ENCODE measurements at places on chromosomes 11 and 22.
A peak's percentile ranks its signal among the peaks of the same experiment; 100 is the strongest.

GRCh38 chr11:128236506-128237498 lies 350.6 kb downstream of the ETS1 start:
- no peak for DNase-seq

DNA sequence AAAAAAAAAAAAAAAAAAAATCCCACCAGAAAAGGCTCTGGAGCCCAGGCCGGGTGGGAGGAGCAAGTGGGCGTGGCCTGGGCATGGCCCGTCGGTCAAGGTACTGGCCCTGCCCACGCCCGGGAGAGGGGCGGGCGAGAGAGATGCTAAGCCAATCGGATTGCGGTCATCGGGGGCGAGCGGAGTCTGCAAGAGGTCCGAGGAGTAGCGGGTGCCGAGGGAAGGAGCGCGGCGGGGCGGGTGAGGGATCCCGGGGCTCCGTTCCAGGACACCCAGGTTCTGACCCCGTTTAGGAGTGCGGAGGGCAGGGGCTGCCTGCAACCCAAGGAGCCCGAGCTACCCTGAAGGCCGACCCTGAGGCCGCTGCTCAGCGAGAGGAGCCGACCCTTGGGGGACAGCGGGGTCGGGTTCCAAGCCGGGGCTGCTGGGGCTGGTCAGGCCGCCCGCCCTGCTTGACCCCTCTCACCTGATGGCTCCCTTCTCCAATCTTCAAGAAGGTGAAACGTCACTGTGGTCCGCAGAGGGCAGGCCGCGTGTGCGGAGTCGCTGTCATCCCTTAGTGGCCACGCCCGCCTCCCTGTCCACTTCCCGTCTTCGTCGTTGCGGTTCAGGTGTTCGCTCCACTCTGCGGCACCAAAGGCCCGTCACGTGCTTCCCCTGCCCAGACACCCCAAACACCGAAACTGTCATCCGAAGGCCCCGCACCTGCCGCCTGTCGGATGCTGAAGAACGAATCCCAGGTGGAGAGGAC lies 11.1 kb upstream of the TAB1 start:
- DNase-seq, result peak; percentile 81

- DNase-seq, result no peak
Observed at GRCh38 chr11:67400251-67400941, 1.3 kb downstream of the PPP1CA start.

- DNase-seq, result no peak
Observed at GRCh38 chr22:27239520-27239919, 562.0 kb downstream of the MN1 start.

DNA sequence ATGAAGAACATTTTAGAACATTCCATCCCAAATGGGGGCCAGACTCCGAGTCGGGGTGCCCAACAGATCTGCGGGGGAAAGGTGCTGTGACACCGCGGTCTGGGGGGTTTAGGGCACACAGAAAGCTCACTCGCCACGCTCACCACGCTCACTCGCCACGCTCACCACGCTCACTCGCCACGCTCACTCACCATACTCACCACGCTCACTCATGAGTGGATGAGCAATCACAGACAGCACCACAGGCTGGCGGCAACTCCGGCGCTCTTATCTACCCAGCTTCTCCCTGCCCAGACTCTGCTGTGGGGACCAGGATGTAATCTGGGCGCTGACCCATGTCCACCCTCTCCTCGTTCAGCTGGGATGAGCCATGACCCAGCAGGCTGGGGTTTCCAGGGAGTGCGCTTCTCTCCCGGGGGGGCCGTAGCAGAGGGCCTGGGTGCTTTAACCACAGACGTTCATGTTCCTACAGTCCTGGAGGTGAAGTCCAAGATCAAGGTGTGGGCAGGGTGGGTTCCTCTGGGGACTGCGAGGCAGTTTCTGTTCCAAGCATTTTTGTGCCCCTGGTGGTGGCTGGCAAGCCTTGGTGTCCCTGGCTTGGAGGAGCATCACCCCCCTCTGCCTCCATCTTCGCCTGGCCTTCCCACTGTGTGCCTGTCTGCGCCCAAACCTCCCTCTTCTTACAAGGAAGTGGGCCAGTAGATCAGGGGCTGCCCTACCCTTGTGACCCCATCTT lies 141.2 kb downstream of the CTTN start:
- DNase-seq, result no peak

- peak; percentile 3 for DNase-seq
Observed at GRCh38 chr11:111815489-111815888, 49.3 kb upstream of the PPP2R1B start.

DNA sequence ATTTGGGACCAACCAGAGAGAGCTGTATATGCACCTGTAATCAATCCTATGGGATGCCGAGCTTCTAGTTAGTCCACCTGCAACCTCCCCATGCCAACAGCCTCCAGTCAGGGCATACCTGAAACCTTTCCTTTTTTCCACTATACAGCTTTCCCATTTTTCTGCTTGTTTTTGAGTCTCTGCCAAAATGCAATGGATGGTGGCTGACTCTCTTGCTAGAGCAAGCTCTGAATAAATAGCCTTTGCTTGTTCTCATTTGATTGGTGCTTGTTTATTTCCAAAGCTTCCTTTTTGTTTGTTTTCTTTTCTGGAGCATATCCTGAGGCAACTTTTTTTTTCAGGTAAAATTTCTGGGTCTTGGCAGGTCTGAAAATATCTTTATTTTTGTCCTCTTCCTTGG lies 58.0 kb upstream of the PLET1 start:
- no peak for DNase-seq

GRCh38 chr11:121439337-121439736 lies 12.8 kb upstream of the SORL1 start:
- DNase-seq, result no peak

DNA sequence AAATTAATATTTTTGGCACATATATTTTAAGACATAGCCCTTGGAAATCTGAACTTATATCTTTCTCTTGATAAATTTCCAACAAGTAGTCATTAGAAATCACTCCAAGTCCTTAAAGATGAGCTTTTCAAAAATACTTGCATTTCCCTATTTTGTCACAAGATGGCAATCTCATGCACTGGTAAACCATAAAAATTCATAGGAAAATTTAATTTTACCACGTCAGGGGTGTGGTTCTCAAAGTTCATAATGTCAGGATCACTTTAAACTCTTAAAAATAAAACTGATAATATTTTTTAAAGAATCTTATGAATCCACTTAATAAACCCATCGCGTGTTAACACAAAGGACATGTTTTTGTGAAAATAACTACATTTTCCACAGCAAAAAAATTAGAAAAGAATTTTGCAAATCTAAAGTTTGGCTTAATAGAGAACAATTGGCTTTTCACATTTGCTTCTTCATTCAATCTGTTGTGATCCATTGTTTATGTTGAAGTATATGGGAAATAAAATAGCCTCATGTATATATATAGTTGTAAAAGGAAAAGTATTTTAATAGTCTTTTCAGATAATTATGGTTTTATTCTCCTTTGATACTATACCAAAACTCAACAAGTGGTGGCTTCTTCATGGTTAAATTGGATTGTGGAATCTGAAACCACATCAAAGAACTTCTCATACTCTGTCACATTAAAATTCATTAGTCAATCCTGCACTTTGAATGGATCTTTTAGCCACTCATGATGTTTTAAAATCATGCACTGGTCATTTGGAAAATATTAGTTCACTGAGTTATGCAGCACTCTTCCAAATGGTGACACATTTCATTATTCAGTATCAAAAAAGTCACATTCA lies 169.1 kb downstream of the CADM1 start:
- DNase-seq, result no peak

- DNase-seq, result peak; percentile 29
Observed at GRCh38 chr11:119518746-119519730, 96.1 kb upstream of the THY1 start.

GRCh38 chr11:16942342-16942741 lies 71.9 kb downstream of the PLEKHA7 start:
- no peak for DNase-seq

DNA sequence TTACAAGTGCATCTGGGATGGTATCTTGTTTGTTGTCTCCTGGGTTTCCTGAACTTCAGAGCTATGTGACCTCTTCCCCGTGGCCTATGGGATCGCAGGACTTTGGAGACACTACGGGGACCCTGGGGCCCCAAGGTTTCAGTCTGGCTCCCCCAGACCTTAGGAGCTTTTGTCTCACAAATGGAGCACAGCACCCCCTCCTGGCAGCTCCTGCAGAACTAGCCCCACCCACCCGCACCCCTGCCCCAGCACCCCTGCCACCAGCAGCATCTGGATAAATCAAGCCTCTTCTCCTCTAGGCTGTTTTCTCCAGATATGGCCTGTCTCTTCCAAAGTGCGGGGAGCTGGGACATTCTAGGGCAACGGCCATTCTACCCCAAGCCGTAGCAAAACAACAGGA lies 10.4 kb downstream of the RCOR2 start:
- DNase-seq, result peak; percentile 67

- peak; percentile 30 for DNase-seq
Observed at GRCh38 chr11:6298605-6299004, 21.7 kb downstream of the CAVIN3 start.

GRCh38 chr11:44564670-44565210 lies 723 bp upstream of the CD82 start:
- no peak for DNase-seq

DNA sequence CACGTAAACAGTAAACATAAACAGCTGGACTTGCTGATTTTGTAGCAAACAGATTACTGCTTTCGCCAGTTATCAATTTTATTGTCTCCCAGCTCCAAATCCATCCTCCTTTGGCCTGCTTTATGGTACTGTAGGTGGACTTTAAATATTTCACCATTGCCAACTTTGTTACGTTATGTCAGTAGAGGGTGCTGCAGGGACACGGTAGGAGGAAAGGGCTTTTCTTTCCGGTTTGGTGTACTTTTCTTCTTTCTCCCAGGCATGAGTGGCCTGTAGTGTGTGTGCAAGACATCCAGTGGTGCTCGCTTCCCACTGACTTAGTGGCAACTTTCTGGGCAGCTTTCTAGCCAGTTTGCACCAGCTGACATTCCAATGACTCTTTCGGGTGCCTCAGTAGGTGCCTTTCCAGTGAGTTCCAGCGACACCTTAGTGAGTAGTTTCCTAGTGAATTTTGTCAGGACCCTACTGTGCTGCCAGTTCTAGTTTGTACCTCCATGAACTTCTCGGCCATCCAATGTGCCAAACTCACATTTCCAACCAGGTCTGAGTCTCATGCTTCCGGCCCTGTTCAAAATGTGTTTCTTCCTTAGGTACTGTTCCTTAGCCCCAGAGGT lies 267.6 kb upstream of the TENM4 start:
- DNase-seq, result no peak

- no peak for DNase-seq
Observed at GRCh38 chr11:5663511-5663910, 21.4 kb downstream of the TRIM5 start.

DNA sequence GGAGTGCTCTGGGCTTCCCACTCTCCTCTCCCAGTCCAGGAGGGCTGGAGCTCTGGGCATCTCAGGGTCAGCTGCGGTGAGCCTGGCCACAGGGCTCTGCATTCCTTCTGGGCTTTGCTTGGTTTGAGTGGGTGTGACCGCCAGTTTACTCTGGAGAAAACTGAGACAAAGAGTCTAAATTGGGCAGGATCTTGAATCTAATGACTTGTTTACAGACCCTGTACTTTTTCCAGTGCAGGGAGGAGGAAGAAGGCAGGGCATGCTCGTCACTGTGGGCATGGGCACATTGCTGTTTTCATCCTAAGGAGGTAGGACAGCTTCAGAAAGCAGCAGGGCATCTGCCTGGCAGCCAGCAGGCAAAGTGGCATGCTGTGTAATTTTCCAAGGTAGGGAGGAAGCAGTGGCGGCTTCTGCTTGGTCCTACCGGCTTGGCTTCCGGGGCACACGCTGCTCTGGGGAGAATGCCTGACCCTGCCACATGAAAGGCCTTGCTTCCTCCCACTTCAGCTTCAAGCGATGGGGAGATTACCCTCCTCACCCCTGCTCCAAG lies 22.9 kb downstream of the FLI1 start:
- peak; percentile 69 for DNase-seq

- DNase-seq, result peak; percentile 68
Observed at GRCh38 chr11:118841469-118842242, 42.0 kb upstream of the CXCR5 start.

GRCh38 chr11:69352715-69353319 lies 58.9 kb downstream of the MYEOV start:
- DNase-seq, result peak; percentile 66

DNA sequence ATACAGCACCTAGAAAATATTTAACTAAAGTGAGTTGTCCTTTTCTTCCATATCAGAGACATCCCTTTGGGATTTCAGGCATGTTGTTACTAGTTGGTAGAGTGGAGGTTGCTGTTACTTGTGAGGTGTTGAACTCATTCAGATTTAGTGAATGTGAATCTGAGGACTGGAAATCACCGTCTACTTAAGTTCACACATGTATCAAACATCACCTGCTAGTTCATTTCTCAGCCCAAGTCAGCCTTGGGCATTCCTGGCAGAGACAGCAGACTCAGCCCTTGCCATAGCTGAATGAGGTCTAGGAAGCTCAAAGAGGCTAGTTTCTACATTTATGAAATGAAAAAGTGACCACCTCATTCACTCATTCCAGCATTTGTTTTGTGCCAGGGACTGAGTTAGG lies 9.7 kb downstream of the KDELR3 start:
- no peak for DNase-seq

- DNase-seq, result no peak
Observed at GRCh38 chr11:95256321-95256779, 25.3 kb upstream of the SESN3 start.

All from stimulated activated CD4-positive, alpha-beta T cell treated with anti-CD3 and anti-CD28 coated beads, Interleukin-15, amount 100 ng/mL, for 24 hours (primary cell).